ENCODE measurements at places on chromosomes 4 and X.

DNA sequence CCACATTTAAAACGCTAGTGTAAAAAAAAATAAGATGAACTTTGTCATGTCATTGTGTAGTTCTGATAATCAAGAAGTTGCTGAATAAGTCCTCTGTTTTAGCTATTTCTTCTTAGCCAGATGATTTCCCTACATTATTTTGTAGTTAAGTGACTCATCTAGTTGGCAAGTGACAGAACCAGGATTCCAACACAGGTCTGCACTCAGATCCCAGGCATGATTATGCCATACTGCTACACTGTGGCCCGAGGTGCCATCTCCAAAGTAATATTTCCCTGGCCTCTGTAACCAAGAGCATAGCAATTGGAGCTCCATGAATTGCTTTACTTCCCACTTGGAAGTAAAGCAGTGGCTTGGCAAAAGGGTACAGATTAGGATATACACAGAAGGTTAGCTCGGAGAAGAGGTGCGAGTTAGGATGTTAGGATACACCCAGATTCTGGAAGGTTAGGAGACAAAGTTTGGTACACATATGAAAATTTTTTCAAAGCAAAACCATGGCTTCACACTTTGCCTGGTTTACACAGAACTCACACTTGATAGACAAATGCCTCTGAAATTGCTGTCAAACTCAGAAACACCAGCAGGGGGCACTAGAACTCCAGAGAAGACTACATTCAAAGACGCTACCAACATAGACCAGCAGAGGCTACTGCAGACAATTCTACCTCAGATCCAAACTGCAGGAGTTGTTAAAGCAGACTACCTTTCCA lies 41.4 kb downstream of the SRPX2 start:
- peak; percentile 24 for DNase-seq

GRCh38 chrX:154310616-154311536 lies 15.3 kb downstream of the TKTL1 start:
- DNase-seq, result no peak

GRCh38 chr4:127120441-127121090 lies 512.2 kb upstream of the INTU start:
- DNase-seq, result no peak

- no peak for DNase-seq
Observed at GRCh38 chrX:15676886-15677285, 12.3 kb upstream of the CLTRN start.

DNA sequence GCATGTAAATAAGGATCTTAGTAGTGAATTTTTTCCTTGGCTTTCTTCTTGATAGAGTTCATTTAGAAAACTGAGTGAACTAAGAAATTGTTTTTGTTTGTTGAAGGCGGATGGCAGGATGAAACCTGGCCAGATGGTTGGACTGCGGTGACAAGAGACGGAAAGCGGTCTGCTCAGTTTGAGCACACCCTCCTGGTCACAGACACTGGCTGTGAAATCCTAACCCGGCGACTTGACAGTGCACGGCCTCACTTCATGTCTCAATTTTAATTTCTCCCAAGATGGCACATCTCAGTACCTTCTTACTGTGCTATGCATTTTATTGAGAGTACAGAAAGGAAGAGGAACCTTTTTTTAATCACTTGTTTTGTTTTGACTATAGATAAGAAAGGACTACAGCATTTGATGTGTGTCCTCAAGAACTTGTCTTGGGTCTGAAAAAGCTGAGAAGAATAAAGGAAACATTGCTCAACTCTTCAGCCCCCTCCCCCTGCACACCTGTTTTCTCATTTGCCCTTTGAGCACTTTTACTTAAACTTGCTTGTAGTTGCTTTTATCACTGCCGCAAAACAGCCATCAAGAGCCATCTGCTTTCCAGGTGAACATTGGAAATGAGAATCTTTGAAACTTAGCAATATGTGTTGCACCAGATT lies 27.4 kb downstream of the ADH5 start:
- no peak for DNase-seq

- no peak for DNase-seq
Observed at GRCh38 chr4:27684610-27685011, 824.0 kb downstream of the STIM2 start.

DNA sequence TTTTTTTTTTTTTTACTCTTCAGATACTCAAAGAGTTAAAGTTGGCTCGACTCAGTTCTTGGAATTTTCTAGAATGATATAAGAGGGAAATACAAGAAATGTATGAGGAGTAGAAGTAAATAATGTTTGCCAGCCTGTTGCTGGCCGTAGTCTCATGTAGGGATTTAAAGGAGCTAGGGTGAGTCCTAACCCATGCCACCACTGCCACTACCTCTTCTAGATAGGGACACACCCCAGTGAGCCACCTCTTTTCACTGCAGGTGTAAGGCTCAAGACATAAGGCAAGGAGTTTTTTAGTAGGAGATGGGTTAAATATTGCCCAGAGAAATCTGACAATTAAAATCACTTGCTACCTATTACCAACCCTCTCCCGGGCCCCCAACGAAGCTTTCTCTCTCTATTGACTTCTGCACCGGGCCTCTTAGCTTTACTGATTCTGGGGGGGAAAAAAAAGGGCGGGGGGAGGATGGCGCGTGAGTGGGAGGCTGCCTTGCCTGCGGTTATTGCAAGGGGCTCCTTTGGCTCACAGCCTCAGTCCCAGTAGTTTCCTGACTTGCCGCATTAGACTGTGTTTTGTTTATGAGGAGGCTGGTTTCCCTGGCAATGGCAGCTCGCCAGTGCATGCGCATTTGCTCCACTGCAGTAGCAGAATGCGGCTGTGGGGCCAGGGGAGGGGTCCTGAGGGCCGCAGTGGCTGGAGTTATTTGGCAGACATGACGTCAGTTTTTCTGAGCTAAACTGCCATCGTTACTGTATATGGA lies 3.0 kb downstream of the LINC00632 start:
- DNase-seq, result no peak

- DNase-seq, result no peak
Observed at GRCh38 chrX:22424122-22424915, 151.6 kb downstream of the CBLL2 start.

DNA sequence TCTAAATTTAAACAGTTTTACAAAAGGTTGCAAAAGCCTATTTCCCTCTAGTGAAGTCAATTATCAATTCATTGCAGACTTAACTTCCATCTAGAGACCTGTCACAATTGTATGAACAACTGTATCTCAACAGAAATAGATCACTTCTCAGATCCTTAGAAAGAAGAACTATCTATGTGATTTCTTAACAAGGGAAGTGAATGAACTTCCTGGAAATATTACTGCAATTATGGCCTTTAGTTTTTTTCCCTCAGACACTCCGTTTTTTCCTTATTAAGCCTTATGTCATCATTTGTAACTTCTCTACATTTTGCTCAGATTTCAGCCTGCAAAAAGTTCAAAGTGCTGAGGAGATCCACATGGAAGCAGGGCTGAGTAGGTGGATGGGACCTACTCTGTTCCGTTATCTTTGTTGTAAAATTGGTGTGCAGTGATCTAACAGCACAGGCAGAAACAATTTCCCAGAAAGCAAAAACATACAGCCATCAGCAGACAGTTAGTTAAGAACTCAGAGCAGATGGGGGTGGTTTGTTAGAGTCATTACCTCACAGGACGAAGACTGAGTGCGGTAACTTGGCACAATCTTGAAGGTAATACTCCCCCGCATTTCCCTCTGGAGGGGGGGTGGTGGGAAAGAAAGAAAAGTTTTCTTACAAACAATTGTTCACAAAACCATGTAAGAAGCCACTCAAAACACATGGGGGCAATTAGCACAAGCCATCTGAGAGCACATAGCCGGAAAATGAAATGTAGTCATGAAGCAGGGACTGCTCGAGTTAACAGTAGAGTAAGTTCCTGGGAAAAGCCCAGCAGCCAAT lies 112.3 kb downstream of the NYX start:
- DNase-seq, result no peak

- DNase-seq, result no peak
Observed at GRCh38 chr4:146059865-146060264, 115.7 kb upstream of the LSM6 start.

DNA sequence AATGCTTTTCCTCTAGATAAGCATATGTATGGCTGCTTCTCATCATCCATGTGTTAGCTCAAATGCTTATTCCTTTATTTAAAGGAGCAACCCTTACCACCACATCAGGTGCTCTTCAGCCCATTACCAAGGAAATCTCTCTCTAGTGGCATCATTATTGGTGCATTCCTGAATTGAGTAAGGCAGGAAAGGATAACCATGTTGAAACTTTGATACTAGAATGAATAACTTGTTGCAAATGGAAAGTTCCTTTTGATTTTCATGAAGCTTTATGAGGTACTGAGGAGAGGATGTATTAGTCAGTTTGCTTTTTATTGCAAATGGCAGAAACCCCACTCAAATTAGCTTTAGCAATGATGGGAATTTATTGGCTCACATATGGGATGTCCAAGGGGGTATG lies 212.3 kb upstream of the FGF13 start:
- no peak for DNase-seq

DNA sequence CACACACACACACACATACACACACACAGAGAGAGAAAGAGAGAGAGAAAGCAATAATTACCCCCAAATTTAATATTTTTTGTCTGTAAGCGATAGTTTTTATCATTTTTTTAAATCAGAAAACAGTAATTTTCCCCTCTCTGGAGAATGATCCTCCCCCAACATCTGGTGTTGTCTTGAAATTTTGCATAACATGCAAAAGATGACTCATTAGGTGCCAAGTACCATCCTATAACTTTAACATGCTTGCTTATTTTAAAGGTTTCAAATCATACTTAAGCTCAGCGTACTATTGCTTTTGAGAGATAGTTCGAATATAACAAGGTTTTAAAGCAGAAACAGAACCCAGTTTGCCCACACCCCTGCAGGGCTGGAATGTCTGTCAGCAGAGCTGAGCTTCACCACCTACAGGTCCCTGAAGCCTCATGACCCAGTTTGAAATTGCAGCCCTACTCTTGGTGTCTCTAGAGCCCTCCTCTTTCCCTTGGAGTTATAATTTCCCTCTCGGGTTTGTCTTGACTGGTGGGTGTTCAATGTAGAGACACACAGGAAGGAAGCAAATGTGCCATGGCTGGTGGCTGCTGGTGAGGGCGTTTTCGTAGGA lies 175.0 kb upstream of the HS3ST1 start:
- no peak for DNase-seq

- no peak for DNase-seq
Observed at GRCh38 chr4:16884673-16885460, 13.6 kb downstream of the LDB2 start.

DNA sequence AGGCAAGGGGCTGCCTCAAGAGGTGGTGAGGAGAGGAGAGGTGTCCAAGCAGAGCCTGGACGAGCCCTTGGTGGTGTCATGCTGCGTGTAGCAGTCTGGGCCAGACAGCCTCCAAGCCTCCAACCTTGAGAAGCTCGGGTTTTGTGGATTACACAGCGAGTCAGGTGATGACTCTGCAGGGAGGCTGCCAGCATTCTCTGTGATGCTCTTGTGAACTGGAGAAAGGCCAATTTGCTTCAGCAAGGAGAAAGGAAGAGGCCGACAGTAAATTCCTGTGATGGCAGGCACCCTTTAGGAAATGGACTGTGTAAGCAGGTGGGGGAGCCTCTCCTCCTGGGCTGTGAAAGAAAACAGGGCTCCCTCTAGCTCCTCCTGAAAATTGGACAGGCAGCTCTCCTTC lies 36.0 kb upstream of the CD99L2 start:
- DNase-seq, result no peak

- DNase-seq, result no peak
Observed at GRCh38 chr4:109177096-109177810, 125.2 kb downstream of the COL25A1 start.

GRCh38 chr4:6901669-6902317 lies 7.8 kb upstream of the TBC1D14 start:
- DNase-seq, result no peak

- no peak for DNase-seq
Observed at GRCh38 chr4:11720292-11720691, 291.6 kb upstream of the HS3ST1 start.

GRCh38 chr4:152773339-152773738 lies 6.2 kb downstream of the TIGD4 start:
- DNase-seq, result no peak

- DNase-seq, result no peak
Observed at GRCh38 chr4:39521253-39521919, 5.9 kb downstream of the UGDH start.

DNA sequence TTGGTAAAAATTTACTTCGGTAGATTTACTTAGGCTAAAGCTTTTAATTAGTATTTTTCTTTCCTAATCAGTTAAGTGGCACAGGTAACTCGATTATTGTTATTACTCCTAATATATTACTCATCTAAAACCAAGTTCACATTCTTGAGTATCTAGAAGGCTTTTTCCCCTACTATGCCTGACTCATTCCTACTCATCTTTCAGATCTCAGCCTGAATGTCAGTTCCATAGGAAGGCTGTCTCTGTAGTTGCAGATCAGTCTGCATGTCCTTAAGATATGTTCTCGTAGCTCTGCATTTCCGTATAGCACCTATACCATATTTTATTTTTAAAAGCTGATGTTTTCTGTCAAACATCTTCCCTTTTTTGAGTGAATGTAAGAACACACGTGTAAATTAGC lies 5.9 kb upstream of the FAM184B start:
- DNase-seq, result no peak

- DNase-seq, result no peak
Observed at GRCh38 chrX:19954335-19955096, 36.3 kb downstream of the BCLAF3 start.

GRCh38 chr4:107854356-107855022 lies 29.8 kb downstream of the SGMS2 start:
- no peak for DNase-seq

DNA sequence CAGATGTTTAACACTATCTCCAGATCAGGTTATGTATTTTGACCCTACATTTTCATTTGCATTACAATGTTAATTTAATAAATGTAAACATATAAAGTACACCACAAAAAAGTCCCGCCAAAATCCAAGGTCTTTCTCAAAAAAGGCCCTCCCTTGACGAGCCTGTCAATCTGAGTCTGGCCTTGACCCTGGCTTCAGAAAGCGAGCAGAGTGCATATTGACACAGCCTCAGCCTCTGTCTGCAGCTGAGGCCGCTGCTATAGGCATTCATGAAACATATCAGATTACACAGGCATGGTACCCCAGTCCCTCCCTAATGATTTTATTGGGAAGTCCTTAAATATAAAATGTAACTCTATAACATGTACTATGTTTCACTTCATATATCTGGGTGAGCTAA lies 6.2 kb downstream of the MBNL3 start:
- DNase-seq, result no peak

DNA sequence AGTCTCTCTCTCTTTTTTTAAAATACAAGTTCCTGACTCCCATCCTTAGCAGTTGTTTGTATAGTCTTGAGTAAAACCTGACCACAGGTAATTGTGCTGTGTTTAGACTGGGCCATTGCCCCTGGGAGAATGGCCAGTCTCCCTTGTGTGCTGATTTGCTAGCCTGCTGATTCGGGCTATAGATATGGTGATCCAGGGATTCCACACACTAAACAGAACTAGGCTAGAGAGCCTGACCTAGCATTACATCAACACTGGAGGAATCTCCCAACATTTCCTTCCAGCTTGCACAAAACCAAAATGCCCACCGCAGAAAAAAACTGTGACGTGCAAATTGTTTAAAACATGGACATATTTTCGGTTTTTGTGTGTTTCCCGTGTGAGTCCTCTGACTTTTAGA lies 5.1 kb downstream of the UPRT start:
- DNase-seq, result no peak

GRCh38 chr4:89397441-89397840 lies 89.8 kb upstream of the GPRIN3 start:
- no peak for DNase-seq

GRCh38 chrX:23557070-23557469 lies 110.2 kb upstream of the PRDX4 start:
- no peak for DNase-seq
